CD8-positive, alpha-beta T cell (primary cell): ENCODE measurements at places on chromosomes 4 and X.

- no peak for DNase-seq
Measured at GRCh38 chr4:55912249-55912648, 36.5 kb upstream of the CEP135 start.

GRCh38 chr4:15354371-15355297 lies 73.2 kb upstream of the C1QTNF7 start:
- no peak for DNase-seq

DNA sequence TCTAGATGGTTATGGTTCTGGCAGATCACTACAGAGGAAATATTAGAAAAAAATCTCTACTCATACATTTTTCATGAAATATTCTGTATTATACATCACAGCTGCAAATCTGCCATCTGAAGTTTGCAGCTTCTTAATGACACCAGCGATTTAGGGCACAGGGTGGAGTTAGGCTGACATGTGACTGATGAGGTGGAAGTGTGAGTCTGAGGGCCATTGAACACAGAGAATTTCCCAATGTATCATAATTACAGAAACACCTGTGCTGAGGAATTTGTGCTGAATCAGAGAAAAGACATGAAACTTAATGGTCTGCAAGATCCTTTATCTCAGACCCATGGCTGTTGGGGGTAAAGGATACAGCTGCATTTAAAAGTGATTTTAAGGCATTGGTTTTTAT lies 2025.6 kb upstream of the AGA start:
- no peak for DNase-seq

GRCh38 chrX:42944381-42944998 lies 166.5 kb upstream of the PPP1R2C start:
- no peak for DNase-seq

GRCh38 chrX:9483376-9483775 lies 18.5 kb downstream of the TBL1X start:
- DNase-seq = no peak

DNA sequence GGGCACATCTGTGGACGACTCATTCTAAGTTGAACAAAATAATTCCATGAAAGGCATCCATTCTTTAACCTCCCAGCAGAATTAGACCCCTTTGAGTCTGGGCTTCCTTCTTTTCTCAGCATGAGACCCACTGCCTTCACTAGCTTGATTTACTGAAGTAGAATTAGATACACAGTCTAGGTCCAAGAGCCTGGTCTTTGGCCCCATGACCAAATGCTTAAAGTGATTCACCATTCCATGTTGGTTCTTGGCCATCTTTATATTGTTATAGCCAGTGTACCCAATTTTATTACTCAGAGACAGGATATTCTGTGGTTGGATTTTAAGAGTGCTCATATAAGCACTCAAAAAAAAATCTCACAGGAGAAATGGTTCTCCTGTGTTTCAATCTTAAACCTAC lies 155.3 kb upstream of the GPC4 start:
- no peak for DNase-seq

DNA sequence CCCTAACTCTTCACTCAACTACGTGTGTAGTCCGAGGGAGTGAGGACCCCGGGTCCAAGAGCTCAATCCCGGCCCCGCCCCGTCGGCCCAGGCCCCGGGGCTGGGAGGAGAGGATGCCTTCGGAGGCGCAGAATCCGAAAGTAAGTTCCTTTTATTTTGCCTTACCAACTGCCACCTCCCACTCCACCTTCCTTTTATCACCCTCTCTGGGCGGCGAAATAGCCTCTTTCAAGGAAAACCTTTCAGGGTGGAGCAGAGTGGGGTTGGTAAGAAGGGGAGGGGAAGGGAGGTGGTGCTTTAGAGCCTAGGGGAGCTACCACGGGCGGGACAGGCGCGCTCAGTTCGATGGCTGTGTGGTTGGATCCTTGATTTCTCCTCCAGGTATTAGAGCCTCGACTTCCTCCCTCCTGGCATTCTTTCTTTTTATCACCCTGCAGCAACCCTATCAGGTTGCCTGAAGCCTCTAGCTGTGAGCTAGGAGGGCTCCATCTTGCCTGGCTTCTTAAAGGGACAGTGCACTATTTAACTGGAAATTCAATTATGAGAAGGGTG lies 191.2 kb downstream of the RRAGB start:
- no peak for DNase-seq

DNA sequence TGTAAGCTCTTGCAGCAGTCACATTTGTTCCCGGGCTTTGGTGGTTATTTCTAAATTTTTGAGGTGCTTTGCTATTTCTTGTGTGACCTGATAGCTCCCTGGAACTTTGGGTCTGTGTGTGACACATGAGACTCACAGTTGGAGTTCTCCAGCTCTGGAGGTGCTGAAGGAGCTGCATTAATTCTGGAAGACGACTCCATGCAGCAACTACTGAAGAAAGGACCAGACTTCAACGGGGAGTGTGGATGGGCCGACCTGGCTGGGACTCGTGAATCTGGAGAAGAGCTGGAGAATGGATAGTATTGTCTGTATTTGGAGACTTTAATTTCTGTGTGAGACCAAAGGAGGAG lies 1.5 kb downstream of the MRFAP1 start:
- no peak for DNase-seq

DNA sequence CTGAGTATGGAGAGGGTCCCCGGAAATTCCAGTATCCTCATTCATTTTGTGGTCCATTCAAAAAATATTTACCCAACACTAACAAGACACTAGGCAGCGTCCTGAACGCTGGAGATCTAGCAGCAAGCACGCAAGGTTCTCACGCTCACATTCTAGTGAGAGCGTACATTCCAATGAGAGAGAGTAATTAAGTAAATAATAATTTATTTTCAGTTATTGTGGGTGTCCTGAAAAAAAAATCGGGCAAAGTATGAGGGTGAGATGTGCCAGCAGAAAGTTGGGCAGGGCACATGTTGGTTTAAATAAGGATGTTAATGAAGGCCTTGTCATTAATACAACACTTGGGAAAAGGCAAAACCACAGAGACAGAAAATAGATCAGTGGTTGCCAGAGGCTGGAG lies 4.0 kb upstream of the TMEM156 start:
- no peak for DNase-seq

DNA sequence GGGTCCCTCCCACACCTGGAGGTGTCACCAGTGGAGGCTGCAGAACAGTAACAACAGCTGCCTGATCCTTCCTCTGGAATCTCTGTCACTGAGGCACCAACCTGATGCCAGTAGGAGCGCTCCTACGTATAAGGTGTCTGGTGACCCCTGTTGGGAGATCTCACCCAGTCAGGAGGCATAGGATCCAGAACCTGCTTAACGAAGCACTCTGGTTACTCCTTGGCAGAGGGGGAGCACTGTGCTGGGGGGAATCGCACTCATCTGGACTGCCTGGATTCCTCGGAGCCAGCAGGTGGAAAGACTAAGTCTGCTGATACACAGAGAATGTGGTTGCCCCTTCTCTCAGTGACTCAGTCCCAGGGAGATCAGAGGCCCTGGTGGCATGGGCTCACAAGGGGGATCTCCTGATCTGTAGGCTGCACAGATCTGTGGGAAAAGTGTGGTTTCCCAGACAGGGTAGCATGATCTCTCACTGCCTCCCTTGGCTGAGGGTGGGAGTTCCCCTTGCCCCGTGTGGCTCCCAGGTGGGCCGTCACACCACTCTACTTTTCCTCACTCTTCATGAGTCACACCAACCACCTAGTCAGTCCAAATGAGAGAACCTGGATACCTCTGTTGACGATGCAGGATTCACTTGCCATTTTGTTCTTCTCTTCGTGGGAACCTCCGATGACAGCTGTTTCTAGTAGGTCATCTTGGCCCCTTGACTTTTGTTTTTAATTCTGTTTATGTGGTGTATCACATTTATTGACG lies 305.9 kb downstream of the IDS start:
- no peak for DNase-seq

DNA sequence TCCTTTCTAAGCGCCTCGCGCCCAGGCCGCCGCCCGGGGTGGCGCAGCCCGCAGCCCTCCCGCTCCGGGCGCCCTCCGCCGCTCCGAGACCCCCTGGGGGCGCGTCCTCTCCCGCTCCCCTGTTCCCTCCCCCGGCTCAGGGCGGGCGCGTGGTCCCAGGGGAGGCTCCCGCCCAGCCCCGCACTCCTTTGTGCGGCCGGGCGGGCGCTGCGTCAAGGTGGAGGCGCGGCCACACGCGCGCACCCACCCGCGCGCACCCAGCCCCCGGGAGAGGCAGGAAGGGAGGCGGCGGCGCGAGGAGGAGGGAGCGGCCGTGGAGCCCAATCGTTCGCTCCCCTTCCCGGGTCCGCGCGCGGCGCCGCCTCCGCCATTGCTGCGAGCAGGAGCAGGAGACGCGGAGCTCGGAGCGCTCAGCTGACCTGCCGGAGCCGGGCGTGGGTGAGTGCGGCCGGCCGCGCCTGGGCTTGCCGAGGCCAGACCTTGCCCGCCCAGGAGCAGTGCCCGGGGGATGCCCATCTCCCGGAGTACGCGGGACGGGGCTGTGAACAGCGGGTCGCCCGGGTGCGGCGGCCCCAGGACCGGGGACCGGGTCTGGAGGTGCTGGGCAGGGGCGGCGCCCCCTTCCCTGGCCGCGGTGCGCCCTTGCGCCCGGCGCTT lies at the start of gene NSG1:
TSS of gene NSG1 (plus strand) at position 367 of the 657 bp plus-strand sequence. CDS start 528 bp downstream, outside the sequence.
- DNase-seq = peak; percentile 47

- DNase-seq = no peak
Measured at GRCh38 chrX:56284269-56284668, 52.1 kb downstream of the KLF8 start.

DNA sequence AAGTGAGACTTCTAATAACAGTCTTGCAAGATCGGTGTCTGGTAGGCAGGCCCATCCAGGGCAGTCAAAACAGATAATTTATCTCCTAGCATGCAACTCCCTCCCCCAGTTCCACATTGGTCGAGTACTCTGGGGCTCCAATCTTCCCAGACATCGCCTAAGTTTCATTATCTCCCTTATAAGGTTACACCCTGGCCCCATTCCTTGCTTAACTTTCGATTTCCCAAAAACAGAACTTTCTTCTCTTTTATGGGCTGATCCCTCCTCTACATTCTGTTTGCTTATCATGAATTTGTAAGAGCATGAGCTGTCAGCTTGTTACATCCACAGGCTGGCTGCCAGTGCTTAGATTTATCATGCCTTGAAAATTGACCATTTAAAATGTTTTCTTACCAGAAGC lies 471.3 kb downstream of the TECRL start:
- DNase-seq = no peak

DNA sequence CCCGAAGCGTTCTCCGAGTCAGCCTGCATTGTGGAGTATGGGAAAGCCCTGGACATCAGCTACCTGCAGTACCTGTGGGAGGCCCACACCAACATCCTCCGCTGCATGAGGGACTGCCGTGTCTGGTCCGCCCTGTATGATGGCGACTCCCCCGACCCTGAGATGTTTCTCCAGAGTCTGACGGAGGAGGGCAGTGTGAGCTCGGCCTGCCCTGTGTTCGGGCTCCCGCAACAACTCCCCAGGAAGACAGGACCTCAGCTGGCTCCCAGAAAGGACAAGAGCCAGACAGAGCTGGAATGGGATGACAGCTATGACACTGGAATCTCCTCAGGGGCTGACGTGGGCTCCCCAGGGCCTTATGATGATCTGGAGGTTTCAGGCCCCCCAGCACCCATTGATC lies 111.3 kb downstream of the GATB start:
- no peak for DNase-seq

GRCh38 chr4:173506597-173507211 lies 23.3 kb downstream of the HAND2 start:
- no peak for DNase-seq

DNA sequence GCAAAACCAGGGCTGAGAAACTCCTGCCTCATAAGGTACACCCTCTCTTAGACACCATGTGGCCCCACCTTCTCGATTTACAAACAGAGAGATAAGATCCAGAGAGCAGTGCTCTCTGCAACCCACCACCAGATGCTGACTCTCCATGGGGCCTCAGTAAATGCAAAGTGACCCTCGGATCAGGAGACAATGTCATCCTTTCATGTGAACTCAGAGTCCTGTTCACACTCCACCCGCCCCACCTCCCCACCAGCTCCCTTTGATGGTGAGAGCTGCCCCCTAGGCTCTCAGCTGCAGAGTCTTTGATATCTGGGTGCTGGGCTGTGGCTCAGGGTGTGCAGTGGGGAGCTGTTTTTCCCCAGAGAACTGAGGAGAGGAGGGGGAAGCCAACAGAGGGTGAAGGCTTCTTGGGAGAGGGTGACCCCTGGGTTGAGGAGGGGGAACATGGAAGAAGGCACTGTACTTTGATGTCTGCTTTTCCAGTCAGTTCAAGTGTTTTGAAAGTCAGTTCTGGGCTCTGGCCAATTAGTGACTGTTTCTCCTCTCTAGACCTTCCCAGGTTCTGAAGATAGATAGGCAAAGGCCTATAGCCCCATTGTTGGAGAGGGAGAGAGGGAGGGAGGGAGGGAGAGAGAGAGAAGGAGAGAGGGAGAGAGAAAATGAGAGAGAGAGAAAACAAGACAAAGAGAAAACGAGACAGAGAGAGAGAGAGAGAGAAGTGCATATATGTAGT lies 88.2 kb downstream of the SCD5 start:
- DNase-seq = no peak

DNA sequence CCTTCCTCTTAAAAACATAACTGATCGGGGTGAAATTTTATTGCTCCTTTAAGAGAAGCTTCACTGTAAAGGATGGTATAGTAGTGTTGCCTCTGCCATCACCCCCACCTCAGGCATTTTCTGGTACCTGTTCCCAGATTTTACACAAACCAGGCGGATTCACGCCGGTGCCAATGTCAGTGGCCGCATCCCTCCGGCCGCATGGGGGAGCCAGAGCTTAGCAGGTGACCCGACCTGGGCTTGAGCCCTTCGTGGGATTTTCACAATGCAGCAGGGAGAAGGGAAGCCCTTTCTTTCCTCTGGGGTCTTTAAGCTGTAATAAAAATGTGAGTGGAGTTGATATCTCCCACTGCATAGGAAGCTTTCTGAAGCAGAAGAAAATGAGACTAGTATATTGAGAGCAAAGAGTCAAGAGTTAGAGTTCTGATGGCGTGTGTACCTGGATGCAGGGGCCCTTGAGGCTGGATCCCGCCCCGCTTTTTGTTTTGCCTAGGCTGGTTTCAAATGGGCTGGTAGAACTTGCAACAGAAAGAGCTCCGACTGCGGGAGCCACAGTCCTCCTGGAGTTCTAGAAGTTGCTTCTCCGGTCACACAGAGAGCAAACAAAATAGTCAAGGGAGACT lies 59.4 kb downstream of the POLR2B start:
- peak; percentile 8 for DNase-seq

DNA sequence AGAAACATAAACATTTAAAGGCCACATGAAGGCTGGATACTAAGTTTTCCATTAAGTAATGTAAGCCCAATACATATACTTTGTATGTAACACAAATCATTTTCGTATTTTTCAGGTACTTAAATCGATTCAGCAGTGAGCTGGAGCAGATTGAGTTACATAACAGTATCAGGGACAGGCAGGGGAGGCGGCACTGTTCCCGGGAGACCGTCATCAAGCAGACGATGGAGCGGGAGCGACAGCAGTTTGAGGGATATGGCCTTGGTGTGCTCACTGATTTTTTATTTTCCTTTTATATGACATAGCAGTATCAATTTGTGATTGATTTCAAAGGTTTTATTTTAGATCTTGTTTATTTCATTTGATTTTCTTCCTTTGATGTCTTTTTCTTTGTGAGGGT lies 20.7 kb downstream of the TMA16 start:
- DNase-seq = no peak

GRCh38 chr4:189050643-189051042 lies 890.0 kb upstream of the FRG1 start:
- no peak for DNase-seq

GRCh38 chr4:81257816-81258215 lies 42.8 kb upstream of the PRKG2 start:
- no peak for DNase-seq
